Endodermal cell (in vitro differentiated cells): ENCODE measurements at places on chromosomes 7 and 10. TPM values are rescaled to one million over a fixed set of nuclear protein-coding genes. Genes with fewer than 3 reads are reported as not detected.

The CALN1 gene
- 3.8 and 4.3 TPM in 2 replicates for total RNA-seq

The FOXP2 gene
- 13.8 to 17.0 TPM (median 14.9 TPM) in 3 replicates for total RNA-seq

The LDB1 gene
- 69.8 to 72.7 TPM (median 72.0 TPM) in 3 replicates for total RNA-seq

The PIP4K2A gene
- 16.5 and 17.8 TPM in 2 replicates for total RNA-seq

The CNTNAP2 gene
- total RNA-seq: 220 and 228 TPM in 2 replicates

The IGFBP1 gene
- not detected in 2 replicates for total RNA-seq

The SEMA3C gene
- 0.09 to 0.54 TPM in 2 of 3 replicates, not detected in the other for total RNA-seq

- H3K4me3 ChIP-seq: no peak overlapping the region
- no peaks in the 10 kb centered on the region for H3K4me1 ChIP-seq
- H3K36me3 ChIP-seq: no peaks in the 10 kb centered on the region
- H3K27me3 ChIP-seq: no peaks in the 10 kb centered on the region
- no peak overlapping the region for H3K27ac ChIP-seq
- no peak for DNase-seq
Measured at GRCh38 chr10:13993169-13993568, 337.6 kb downstream of the FRMD4A start.

- no peaks in the 10 kb centered on the region for H3K27me3 ChIP-seq
- no peak overlapping the region for H3K4me3 ChIP-seq
- H3K36me3 ChIP-seq: peaks cover 55% of the 10 kb centered on the region
- H3K27ac ChIP-seq: no peak overlapping the region
- no peak for DNase-seq
Measured at GRCh38 chr10:131909014-131909808, 8.4 kb downstream of the PPP2R2D start.

DNA sequence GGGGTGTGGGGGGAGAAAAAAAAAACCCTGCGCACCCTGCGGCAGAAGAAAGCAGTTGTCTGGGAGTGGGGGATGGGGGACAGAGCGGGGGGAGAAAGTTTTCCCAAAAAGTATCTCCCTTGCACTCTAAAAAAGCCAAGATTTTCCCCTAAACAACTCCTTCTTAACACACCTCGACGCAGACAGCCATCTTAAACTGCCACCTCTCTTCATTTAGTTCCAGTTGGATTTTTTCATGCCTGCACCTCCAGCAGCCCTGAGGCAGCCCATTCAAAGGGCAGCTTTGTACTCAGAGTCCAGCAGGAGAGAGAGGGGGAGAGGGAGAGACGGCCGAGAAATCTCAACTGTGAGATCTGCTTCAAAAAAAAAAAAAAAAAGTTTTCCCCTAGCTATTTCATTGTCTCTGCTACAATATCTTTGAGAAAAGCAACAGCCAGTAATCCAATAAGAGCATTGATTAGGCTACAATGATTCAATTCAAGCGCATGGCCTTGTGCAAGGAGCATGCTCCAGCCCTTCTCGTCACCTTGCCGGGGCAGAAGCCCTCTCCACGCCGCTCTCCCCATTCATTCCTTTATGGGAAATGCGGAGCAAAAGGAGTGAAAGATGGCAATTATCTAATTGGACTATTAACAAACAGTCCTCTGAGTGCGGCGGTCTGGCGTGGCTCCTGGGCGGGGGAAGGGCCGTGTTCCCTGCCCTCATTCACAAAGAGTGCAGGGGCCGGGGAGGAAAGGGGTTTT is 939 bp upstream of the VAX1 start:
- H3K36me3 ChIP-seq: no peaks in the 10 kb centered on the region
- H3K27ac ChIP-seq: no peak overlapping the region
- peaks cover 97% of the 10 kb centered on the region for H3K27me3 ChIP-seq
- peak; percentile 69 for DNase-seq

- DNase-seq: peak; percentile 35
- no peaks in the 10 kb centered on the region for H3K27me3 ChIP-seq
- no peaks in the 10 kb centered on the region for H3K4me1 ChIP-seq
- no peak overlapping the region for H3K4me3 ChIP-seq
- H3K27ac ChIP-seq: no peak overlapping the region
Measured at GRCh38 chr10:123309731-123310130, 155.5 kb downstream of the BUB3 start.

DNA sequence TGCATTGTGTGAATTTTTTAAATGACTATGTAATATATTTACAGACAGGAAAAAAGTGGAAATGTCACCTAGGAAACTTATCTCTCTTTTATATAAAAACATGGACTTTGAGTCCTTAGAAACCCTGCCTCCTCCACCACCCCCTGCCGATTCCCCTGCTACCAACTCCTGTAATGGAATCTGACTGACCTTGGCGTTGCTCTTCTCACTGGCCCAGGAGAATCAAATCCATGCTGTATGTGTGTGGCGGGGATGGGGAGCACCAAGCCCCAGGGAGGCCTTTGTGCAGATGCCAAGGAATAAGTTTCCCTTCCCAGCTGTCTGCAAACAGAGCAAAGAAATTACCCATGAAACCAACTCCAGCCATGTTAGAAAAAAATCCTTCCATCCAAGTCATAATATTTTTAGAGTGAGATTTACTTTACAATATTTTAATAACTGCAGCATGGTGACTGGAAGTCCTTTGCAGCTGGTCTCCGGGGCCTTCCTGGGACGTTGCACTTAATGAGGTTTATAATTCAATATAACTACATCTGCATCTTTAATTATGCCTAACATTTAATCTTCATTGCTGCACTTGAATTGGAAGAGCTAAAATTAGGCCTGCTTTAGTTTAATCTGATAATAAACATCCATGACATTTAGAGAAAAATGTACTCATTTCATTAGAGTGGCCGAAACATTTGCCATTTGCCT is 111.4 kb upstream of the CACUL1 start:
- no peak overlapping the region for H3K4me3 ChIP-seq
- no peak for DNase-seq
- H3K27me3 ChIP-seq: no peaks in the 10 kb centered on the region
- no peak overlapping the region for H3K27ac ChIP-seq

DNA sequence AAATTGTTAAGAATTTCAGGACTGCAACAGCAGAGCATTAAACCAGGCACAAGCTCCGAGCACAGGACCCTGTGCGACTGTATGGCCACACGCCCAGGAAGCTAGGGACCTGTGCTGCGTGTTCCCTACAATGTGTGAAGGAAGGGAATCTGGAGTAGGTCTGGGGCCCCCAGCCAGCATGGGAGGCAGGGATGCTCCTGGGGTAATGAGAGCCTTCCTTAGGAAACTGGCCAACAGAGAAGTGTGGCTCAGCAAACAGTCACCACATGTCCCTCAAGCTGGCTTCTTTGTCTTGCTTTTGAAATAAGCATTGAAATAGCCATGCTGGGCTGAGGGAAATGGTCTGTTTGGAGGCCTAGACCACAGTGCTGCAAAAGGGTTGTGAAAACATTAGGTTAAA is 8.2 kb downstream of the BLNK start:
- H3K36me3 ChIP-seq: no peaks in the 10 kb centered on the region
- H3K4me1 ChIP-seq: peaks cover 7% of the 10 kb centered on the region
- no peak for DNase-seq
- no peak overlapping the region for H3K27ac ChIP-seq

- DNase-seq: no peak
- H3K4me3 ChIP-seq: no peak overlapping the region
- peaks cover 96% of the 10 kb centered on the region for H3K36me3 ChIP-seq
- H3K27ac ChIP-seq: no peak overlapping the region
Measured at GRCh38 chr7:102403563-102403962, 7.4 kb downstream of the PRKRIP1 start.

- H3K27ac ChIP-seq: no peak overlapping the region
- H3K4me1 ChIP-seq: no peaks in the 10 kb centered on the region
- H3K36me3 ChIP-seq: no peaks in the 10 kb centered on the region
- no peak overlapping the region for H3K4me3 ChIP-seq
- H3K27me3 ChIP-seq: no peaks in the 10 kb centered on the region
Measured at GRCh38 chr7:157543791-157544190, 207.0 kb downstream of the DNAJB6 start.

DNA sequence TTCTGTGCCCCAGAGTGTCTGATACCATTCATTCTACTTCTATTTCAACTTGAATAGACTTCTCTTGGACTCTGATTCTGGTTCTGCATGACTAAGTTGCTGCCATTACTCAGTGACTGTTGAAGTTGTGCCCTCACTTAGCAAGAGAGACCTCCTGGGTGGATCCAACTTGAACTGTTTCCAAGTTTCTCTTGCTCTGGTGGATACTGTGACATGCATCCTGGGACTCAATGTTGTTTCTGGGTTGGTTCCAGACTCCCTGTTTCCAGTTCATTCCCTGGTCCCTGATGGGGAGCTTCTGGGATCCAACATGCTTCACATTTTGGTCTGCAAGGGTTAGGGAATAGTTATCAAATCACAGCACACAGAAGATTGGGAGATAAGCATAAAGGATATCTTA is 26.2 kb upstream of the PRPF18 start:
- H3K27ac ChIP-seq: no peak overlapping the region
- DNase-seq: no peak
- no peaks in the 10 kb centered on the region for H3K27me3 ChIP-seq
- H3K4me1 ChIP-seq: no peaks in the 10 kb centered on the region
- H3K4me3 ChIP-seq: no peak overlapping the region
- no peaks in the 10 kb centered on the region for H3K36me3 ChIP-seq

DNA sequence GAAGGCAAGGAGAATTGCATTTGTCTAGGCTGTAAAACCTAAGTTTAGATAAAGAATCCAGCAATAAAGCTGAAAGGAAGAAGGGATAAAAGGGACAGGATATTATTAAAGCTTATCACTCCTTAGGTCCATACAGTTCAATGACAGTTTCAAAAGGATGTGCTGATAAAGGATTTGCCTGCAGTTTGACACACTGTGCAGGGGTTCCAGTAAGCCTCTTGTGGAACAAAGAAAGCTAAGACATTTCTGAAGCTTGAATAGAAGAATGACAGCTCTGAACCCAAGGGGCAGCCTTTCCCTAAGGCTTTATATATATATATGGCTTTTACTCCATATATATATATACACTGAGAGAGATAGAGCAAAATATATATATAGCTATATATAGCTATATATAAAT is 276.8 kb upstream of the GRM3 start:
- DNase-seq: no peak
- no peak overlapping the region for H3K4me3 ChIP-seq
- H3K27me3 ChIP-seq: peaks cover 3% of the 10 kb centered on the region
- H3K4me1 ChIP-seq: no peaks in the 10 kb centered on the region

DNA sequence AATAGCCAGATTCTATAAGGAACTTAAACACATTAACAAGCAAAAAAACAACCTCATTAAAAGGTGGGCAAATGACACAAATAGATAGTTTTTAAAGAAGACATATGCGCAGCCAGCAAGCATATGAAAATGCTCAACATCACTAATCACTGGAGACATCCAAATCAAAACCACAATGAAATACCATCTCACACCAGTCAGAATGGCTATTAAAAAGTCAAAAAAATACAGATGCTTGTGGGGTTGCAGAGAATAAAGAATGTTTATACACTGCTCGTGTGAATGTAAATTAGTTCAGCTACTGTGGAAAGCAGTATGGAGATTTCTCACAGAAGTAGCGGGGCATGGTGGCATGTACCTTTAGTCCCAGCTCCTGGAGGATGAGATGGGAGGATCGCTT is 164.0 kb downstream of the CHRM2 start:
- H3K27ac ChIP-seq: no peak overlapping the region
- DNase-seq: no peak
- no peak overlapping the region for H3K4me3 ChIP-seq
- no peaks in the 10 kb centered on the region for H3K4me1 ChIP-seq
- H3K36me3 ChIP-seq: no peaks in the 10 kb centered on the region

- H3K27ac ChIP-seq: no peak overlapping the region
- H3K36me3 ChIP-seq: no peaks in the 10 kb centered on the region
- H3K4me1 ChIP-seq: no peaks in the 10 kb centered on the region
- no peak overlapping the region for H3K4me3 ChIP-seq
- DNase-seq: peak; percentile 33
Measured at GRCh38 chr10:131821378-131822012, 79.3 kb upstream of the PPP2R2D start.

GRCh38 chr7:50915621-50916020 is 132.9 kb upstream of the GRB10 start:
- no peak overlapping the region for H3K4me3 ChIP-seq
- H3K36me3 ChIP-seq: no peaks in the 10 kb centered on the region
- no peaks in the 10 kb centered on the region for H3K4me1 ChIP-seq
- no peaks in the 10 kb centered on the region for H3K27me3 ChIP-seq

- no peaks in the 10 kb centered on the region for H3K4me1 ChIP-seq
- H3K27me3 ChIP-seq: no peaks in the 10 kb centered on the region
- H3K27ac ChIP-seq: no peak overlapping the region
- no peak overlapping the region for H3K4me3 ChIP-seq
Measured at GRCh38 chr10:3932597-3933375, 147.8 kb upstream of the KLF6 start.

DNA sequence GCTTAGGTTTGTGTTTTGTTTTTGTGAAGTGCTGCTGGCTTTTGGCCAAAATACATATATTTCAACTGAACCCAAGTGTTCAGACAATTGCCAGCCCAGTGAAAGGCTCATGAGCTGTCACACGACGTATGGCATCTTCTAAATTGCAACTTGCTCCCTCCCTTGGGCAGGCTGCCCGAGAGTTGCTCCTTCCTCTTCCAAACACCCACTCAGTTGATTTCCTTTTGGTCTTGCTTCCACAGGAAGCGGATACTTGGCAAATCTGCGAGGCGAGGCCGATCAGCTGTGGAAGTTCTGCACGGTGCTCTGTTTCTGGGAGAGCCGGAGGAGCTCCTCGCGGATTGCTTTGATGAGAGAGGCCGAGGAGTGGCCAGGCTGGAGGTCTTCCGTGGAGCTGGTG is 39.6 kb upstream of the ATP6V0A4 start:
- no peak overlapping the region for H3K27ac ChIP-seq
- no peak overlapping the region for H3K4me3 ChIP-seq
- no peak for DNase-seq
- H3K4me1 ChIP-seq: no peaks in the 10 kb centered on the region
- H3K27me3 ChIP-seq: no peaks in the 10 kb centered on the region

GRCh38 chr7:6284055-6284400 is 11.6 kb upstream of the CYTH3 start:
- no peaks in the 10 kb centered on the region for H3K36me3 ChIP-seq
- DNase-seq: no peak
- no peak overlapping the region for H3K27ac ChIP-seq
- H3K4me3 ChIP-seq: no peak overlapping the region
- H3K4me1 ChIP-seq: no peaks in the 10 kb centered on the region

GRCh38 chr7:28958235-28958979 is at the start of gene TRIL:
Gene TRIL, minus strand, starts transcription at chr7:28958330. Its CDS starts 284 bp downstream, at chr7:28958046.
- H3K27ac ChIP-seq: peak within 1 kb of the TSS; percentile 29
- H3K27me3 ChIP-seq: peaks cover 28% of the 10 kb centered on the region
- H3K4me1 ChIP-seq: no peaks in the 10 kb centered on the region
- peak within 1 kb of the TSS; percentile 75 for H3K4me3 ChIP-seq

- H3K4me1 ChIP-seq: no peaks in the 10 kb centered on the region
- H3K36me3 ChIP-seq: no peaks in the 10 kb centered on the region
- no peak for DNase-seq
- H3K4me3 ChIP-seq: no peak overlapping the region
Measured at GRCh38 chr7:30201161-30201666, 66.4 kb downstream of the MTURN start.

GRCh38 chr10:7359356-7359755 is 51.5 kb downstream of the SFMBT2 start:
- DNase-seq: no peak
- H3K4me3 ChIP-seq: no peak overlapping the region
- peaks cover 3% of the 10 kb centered on the region for H3K36me3 ChIP-seq
- no peaks in the 10 kb centered on the region for H3K27me3 ChIP-seq
